ENCODE measurements at places on chromosomes 3 and 15.

DNA sequence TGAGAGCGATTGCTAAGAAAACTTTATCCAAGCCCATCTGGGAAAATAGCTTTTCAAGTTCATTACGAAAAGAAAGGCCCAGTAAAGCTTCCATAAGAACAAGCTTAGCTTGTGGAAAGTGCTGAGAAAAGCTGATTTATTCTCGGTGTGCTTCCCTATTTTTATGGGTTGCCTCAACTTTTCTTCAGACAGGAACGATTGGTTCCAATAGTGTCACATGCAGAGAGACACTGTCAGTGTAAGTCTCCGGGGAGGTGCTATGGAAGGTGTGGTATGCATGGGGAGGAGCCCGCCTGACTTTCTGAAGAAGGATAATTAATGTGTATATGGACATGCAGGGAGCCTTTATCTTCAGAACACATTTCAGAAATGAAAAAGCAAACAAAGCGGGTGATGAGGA is 177.2 kb downstream of the SSR3 start:
- DNase-seq, result no peak

- DNase-seq, result no peak
These were observed 32.9 kb downstream of the OR4F15 start for GRCh38 chr15:101844916-101845315.

DNA sequence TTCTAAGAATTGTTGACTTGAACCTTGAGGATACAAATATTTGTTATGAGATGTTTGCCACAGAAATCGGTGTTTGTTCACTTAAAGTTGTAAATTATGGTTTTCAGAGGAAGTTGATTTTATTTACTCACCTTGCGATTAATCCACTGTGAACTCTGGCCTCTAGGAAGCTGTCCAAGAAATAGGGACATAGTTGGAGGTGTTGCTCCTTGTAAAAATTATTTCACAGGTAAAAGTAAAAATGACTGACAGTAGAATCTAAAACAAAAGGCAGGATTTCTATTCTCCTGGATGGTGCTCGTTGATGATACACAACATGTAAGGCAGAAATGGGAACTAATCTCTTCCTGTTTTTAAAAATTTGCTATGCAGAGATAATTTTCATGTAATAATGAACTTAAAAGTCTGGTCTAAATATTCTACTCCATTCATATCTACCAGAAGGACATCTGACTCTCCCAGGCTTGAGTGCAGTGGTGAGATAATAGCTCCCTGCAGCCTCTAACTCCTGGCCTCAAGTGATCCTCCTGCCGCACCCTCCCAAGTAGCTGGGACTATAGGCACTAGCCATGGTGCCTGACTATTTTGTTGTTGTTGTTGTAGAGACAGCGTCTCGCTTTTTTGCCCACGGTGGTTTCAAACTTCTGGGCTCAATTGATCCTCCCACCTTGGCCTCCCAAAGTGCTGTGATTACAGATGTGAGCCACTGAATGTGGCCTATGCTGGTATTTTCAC is 17.1 kb upstream of the LZTFL1 start:
- no peak for DNase-seq

GRCh38 chr3:160956785-160957184 is 148.4 kb downstream of the B3GALNT1 start:
- no peak for DNase-seq

DNA sequence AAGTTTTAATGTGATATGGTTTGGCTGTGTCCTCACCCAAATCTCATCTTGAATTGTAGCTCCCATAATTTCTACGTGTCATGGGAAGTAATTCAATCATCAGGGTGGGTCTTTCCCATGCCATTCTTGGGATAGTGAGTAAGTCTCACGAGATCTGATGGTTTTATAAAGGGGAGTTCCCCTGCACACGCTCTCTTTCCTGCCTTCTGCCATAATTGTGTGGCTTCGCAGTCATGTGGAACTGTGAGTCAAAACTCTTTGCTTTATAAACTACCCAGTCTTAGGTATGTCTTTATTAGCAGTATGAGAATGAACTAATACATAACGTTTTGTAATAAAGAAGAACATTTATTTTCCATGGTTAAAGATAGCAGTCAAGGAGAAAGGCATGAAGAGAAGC is 39.2 kb upstream of the GOLIM4 start:
- DNase-seq, result no peak

DNA sequence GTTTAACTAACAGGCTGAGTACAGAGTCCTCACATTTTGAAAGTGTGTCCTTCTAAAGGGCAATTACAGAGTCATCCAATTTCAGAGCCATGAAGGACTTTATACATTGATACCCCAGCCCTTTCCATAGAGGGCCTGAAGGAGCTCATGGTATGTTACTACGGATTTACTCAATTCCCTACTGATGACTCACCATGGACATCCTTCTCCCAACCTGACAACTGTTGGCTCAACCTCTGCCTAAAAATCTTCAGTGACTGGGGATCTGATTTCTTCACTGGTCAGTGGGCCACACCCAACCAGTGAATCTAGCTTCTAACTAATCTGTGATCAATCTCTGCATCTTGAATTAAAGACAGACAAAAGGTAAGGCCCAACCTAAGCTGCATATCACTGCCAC is 963.4 kb upstream of the CFAP20DC start:
- DNase-seq, result no peak

DNA sequence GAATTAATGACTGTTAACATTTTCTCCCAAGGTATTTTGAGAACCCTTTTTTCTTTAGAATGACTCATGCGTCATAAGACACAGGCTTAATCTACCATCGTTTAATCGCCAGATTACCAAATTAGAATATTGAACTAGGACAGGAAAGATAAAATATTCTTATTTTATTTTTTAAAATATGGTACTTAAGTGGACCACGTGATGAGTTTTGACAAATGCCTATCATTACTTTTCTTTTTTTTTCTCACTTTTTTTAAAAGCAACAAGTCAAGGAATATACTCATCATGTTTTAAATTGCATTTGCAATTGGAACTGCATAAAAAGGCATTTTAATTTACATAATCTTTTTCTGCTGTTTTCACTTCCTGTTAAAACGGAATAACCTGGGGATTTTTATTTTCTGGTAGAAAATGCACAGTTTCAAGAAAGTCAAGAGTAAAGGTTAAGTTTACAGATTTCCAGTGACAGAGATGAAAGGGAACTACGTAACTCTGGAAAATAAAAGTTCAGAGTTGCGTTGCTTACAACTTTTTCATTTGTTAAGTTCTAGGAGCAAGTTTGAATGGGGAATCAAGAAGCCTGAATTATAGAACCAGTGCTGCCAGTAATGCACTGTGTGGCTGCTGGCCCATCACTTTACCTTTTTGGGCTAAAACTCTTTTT is 23.6 kb downstream of the SIAH2 start:
- no peak for DNase-seq

DNA sequence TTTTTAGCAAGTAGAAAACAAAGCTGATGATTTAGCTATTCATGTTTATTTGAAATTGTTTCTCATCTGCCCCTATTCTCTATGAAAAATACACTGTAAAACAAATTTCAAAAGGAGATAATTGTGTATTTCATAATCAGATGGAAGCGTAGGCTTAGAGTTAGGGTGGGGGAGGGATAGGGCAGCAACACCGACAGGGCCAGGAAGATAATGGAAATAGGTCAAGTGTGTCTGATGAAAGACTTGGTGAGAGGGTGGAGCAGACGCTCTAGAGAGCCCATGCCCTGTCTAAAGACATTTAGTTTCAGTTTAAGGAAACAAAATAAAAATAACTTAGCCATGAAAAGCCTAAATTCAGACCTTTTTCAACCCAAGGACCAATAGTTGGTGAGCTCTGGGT is 51.6 kb upstream of the ARL6 start:
- DNase-seq, result no peak
